Stimulated activated CD4-positive, alpha-beta T cell treated with anti-CD3 and anti-CD28 coated beads, Interleukin-1b, Interleukin-23, amount 100 ng/mL, for 4 hours (primary cell): ENCODE measurements at places on chromosomes 1 and 21.

DNA sequence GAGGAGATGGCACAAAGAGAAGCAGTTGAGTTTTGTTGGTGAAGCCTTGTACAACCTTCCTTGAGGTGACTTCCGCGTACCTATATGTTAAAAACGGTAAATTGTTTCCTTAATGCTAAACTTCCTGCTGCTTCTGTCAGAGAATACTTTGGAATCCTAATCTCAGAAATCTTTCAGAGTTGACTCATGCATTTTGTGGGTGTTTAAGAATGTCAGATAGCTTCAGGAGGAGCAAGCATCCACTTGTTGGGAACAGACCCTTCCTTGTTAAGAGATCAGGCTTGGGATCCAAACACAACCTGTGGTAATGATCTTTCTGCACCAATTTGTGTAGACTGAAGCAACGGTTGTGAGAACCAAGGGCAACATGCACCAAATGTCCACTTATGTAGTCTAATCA lies 29.5 kb downstream of the AK4 start:
- no peak for DNase-seq

GRCh38 chr1:65606426-65606825 lies 186.0 kb downstream of the LEPR start:
- no peak for DNase-seq

- DNase-seq: no peak
Measured at GRCh38 chr1:205519541-205520131, 15.2 kb downstream of the CDK18 start.

GRCh38 chr1:209885403-209886218 lies 52.4 kb upstream of the SYT14 start:
- no peak for DNase-seq

- DNase-seq: no peak
Measured at GRCh38 chr21:45039317-45040156, 34.8 kb upstream of the ADARB1 start.
